Osteoblast (primary cell): ENCODE measurements at places on chromosomes 7 and 10. TPM values are rescaled to one million over a fixed set of nuclear protein-coding genes. Genes with fewer than 3 reads are reported as not detected.
A peak's percentile ranks its signal among the peaks of the same experiment; 100 is the strongest.

- peaks cover 34% of the 10 kb centered on the region for H3K36me3 ChIP-seq
- no peak overlapping the region for H3K4me3 ChIP-seq
- H3K4me1 ChIP-seq = peaks cover 29% of the 10 kb centered on the region
- no peak for DNase-seq
These were observed 81.0 kb downstream of the RNF216 start for GRCh38 chr7:5700391-5700985.

Gene NODAL
- total RNA-seq = not detected in 2 replicates

Gene OR9A2
- total RNA-seq = not detected in 2 replicates

DNA sequence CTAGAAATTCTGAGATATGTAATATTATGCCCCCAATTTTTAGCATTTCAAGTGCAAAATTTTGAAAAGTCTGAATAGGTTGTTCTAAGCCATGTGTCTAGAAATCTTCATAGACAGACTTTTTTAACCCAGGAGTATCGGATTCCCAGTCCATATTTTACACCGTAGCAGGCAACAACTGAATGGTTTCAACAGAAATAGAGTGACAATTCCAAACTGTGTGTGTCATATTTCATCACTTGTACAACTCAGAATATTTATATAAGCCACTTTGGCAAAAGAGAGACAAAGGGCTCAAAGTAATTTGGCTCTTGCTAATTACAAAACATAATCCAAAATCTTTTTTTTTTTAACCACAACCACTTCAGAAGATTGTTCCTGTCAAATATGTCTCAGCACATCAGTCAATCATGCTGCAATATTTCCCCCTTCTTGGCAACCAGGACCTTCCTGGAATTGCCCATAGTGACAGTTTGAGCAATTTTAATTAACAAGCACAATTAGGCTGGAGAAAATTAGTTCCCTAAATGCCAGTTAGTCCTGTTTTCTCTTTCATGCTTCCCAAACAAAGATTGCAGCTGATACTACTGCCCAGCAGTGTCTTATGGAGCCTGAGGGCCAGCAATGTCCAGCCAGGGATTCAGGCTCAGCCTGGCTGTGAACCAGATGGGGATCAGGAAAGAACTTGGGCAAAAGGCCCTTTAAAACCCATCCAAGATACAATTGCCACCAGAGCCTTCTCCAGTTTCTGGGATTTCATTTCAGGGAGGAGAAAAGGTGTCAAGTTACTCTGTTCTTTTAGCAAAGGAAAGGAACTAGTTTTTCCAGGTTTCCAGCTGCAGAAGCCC lies 533.3 kb upstream of the GHITM start:
- no peaks in the 10 kb centered on the region for H3K36me3 ChIP-seq
- H3K27ac ChIP-seq = no peak overlapping the region
- H3K4me1 ChIP-seq = no peaks in the 10 kb centered on the region

GRCh38 chr10:934746-935406 lies 3.4 kb upstream of the LARP4B start:
- no peak overlapping the region for H3K4me3 ChIP-seq
- H3K27ac ChIP-seq = no peak overlapping the region
- DNase-seq = peak; percentile 46
- H3K27me3 ChIP-seq = no peaks in the 10 kb centered on the region
- H3K4me1 ChIP-seq = peaks cover 6% of the 10 kb centered on the region
